ENCODE measurements at places on chromosomes 16 and 17. TPM values are rescaled to one million over a fixed set of nuclear protein-coding genes. Genes with fewer than 3 reads are reported as not detected.

DNA sequence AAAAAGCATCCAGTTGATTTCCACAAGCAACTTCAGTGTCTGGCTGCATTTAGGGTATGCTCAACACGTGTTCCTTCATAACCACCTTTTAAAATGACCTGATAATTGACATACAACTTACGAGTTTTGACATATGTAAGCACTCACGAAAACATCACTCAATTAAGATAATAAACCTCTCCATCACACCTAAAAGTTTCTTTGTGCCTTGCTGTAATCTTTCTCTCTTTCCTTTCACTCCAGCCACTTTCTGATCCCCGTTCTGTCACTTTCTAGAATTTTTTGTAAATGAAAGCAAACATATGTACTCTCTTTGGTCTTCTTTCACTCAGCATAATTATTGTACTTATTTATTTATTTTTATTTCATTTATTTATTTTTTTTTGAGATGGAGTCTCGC is 20.7 kb upstream of the UBE2G1 start:
- no peaks in the 10 kb centered on the region for H3K27me3 ChIP-seq
- no peak overlapping the region for H3K27ac ChIP-seq
- no peaks in the 10 kb centered on the region for H3K36me3 ChIP-seq
- H3K4me3 ChIP-seq, result no peak overlapping the region

GRCh38 chr17:29150161-29150560 is 30.0 kb downstream of the MYO18A start:
- DNase-seq, result no peak
- peaks cover 42% of the 10 kb centered on the region for H3K4me1 ChIP-seq
- no peaks in the 10 kb centered on the region for H3K36me3 ChIP-seq
- H3K4me3 ChIP-seq, result no peak overlapping the region
- no peaks in the 10 kb centered on the region for H3K27me3 ChIP-seq
- H3K27ac ChIP-seq, result no peak overlapping the region

The TP53TG3F gene
- not detected for total RNA-seq

GRCh38 chr16:87216841-87217275 is 100.3 kb downstream of the C16orf95 start:
- no peak overlapping the region for H3K27ac ChIP-seq
- no peak for DNase-seq

GRCh38 chr17:70270554-70270953 is 101.2 kb downstream of the KCNJ2 start:
- no peaks in the 10 kb centered on the region for H3K36me3 ChIP-seq
- H3K4me1 ChIP-seq, result peaks cover 4% of the 10 kb centered on the region
- H3K27me3 ChIP-seq, result no peaks in the 10 kb centered on the region
- no peak for DNase-seq

Measured in cardiac muscle cell (in vitro differentiated cells and primary cell).